ENCODE measurements at places on chromosomes 16 and 17.

- no peak for DNase-seq
Measured at GRCh38 chr16:23976524-23976923, 140.7 kb downstream of the PRKCB start.

DNA sequence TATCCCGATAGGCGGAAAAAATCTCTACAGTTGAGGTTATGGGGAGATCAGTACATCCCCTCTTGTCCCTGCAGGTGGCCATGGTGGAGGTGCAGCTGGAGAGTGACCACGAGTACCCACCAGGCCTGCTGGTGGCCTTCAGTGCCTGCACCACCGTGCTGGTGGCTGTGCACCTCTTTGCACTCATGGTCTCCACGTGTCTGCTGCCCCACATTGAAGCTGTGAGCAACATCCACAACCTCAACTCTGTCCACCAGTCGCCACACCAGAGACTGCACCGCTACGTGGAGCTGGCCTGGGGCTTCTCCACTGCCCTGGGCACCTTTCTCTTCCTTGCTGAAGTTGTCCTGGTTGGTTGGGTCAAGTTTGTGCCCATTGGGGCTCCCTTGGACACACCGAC is 4.2 kb downstream of the ORAI3 start:
- no peak for DNase-seq

DNA sequence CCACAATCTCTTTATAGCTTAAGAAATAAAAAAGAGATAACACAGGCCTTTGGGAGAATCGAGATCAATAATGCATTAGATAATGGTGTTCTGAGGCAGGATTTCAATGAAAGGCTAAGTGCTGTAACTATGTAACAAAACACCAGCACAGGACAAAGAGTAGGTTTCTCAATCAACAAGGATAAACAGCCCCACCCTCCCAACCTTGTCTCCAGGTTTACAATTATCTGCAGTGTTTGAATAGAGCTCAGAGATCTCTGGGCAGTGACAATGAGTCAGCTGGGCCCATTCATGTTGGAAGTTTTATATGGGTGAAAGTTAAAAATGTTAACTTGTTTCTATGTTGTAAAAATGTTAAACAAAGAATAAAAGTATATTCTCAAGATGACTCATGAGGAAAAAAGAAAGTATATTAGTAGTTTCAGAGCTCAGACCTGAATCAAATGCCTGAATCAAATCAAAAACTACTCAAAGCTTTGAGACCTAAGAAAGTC is 17.0 kb upstream of the KRT20 start:
- DNase-seq, result no peak

DNA sequence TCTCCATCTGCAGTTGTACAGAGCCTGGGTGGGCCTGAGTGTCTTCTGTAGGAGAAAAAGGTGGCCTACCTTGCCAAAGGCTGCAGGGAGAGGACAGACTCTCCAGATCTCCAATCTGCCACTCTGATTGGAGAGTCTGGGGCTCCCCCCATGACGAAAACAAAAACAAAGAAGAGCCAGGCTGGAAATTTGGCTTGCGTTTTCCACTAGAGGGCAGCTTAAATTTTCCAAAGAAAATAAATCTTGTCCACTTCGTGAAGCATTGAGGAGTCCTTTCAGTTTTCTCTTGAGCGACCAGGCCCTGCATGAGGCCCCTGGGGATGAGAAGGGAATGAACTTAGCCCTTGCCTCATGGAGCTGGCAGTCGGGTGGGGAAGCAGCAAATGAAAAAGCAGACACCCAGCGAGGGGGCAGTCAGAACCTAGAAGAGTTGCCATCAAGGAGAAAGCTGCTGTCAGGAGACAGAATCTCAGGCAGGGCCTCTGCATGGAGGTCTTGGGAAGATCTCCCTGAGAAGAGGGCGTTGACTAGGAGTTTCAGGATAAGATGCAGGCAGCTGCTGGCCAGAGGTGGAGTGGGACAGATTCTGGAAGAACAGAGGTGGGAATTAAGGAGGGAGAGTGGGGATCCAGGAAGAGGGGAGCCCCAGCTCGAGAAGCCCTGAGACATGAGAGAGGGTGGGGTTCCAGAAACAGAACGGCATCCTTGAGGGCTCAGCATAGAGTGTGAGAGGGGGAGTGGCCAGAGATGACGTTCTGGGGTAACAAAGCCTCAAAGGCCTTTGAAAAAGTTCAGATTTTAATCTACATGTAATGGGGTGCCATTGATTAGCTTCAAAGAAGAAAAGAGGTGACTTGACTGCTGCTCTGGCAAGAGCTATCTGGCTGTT is 8.4 kb upstream of the SHCBP1 start:
- no peak for DNase-seq

DNA sequence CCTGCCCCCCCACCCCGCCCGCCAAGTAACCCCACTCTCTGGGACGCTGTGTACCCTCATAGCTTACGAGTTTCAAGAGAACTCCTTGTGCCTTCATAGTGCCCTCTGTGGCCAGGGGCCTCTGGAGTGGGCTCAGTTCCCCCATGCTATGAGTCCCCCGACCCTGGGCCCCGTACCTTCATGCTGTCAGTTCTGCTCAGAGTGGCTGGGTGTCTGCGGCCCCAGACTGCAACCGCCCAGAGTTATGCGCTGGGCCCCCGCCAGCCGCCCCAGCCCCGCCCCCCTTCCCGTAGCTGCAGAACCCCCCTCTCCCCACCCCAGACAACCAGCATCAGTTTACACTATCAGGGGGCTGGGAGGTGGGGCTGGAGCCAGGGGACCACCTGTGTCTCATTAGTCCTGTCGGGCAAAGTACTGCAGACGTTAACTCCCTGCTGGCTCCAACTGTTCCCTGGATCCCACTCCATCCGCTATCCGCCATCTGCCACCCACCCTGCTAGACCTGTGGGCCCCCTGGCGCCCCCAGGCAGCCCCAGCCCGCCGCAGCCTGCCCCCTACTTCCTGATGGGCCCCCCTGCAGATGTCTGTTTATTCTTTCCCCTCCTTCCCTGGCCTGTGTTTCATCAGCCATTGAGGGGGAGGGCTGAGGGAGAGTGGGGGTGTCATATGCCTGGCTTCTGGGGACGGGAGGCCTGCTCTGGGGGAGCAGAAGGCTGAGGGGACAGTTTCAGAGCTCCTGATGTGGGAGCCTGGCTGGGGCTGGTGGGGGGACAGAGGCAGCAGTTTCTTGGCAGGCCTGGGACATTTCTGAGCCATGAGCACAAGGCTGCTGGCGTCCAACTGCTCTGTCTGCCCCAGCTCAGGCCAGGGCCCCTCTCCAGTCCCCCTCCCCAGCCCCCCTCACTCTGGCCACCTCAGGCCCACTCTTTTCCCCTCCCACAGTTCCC is at the start of gene MFAP4:
Gene MFAP4, minus strand, starts transcription at position 217 of the 947 bp plus-strand sequence. Its CDS starts 35 bp downstream, at position 182.
- DNase-seq, result no peak

- no peak for DNase-seq
Measured at GRCh38 chr17:40951011-40951622, 13.7 kb upstream of the KRT23 start.

DNA sequence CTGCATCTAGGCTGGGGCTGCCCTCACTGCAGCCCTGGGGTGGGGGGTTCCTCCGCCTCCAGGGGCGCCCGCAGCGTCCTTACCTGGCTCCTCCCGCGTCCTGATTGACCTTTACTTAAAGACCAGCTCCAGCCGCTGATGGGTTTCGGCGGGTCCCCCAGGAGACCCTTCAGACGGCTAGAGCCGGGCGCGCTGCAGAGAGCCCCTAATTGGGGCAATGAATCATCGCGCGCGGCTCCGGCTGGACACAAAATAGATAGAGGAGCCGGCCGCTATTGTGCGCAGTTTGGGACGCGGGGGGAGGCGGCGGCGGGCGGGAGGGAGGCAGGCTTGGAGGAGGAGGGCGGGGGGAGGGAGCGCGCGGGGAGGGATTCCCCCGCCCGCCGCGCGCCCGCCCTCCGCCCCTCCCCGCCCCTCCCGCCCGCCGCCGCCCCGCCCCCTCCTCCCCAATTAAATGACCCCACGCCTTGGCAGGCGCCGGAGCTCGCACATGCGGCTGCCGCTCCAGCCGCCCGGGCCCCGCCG is 56.5 kb upstream of the CIBAR2 start:
- DNase-seq, result no peak

GRCh38 chr17:35841505-35841904 is 27.2 kb downstream of the HEATR9 start:
- DNase-seq, result no peak

GRCh38 chr17:58996968-58997367 is 109.7 kb downstream of the TRIM37 start:
- DNase-seq, result no peak

DNA sequence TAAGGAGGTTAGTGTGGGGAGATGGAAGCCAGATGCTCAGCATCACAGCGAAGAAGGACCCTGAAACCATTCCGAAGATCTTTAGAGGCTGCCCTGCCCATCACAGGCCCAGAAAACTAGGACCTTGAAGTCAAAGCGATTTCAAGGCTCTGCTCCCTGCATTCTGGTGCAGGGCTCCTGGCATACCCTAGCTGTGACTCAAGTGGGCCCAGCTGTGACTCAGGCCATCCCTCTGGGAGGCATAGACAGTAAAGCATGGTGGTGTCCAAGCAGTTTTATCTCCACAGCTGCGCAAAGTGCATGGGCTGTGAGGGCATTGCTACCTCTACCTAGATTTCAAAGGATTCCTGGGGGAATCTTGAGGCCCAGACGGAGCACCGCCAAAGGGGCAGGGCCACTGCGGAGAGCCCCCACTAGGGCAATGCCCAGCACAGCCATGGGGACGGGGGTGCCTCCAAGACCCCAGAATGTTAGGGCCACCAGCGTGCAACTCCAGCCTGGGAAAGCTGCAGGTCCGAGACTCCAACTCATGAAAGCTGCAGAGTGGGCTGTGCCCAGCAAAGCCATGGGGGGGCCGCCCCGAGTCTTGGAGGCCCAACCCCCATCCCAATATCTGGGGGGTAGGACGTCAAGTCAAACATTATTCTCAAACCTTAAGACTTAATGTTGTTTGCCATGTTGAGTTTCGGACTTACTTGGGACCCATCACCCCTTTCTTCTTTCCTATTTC is 11.7 kb upstream of the ZNF594 start:
- DNase-seq, result no peak

DNA sequence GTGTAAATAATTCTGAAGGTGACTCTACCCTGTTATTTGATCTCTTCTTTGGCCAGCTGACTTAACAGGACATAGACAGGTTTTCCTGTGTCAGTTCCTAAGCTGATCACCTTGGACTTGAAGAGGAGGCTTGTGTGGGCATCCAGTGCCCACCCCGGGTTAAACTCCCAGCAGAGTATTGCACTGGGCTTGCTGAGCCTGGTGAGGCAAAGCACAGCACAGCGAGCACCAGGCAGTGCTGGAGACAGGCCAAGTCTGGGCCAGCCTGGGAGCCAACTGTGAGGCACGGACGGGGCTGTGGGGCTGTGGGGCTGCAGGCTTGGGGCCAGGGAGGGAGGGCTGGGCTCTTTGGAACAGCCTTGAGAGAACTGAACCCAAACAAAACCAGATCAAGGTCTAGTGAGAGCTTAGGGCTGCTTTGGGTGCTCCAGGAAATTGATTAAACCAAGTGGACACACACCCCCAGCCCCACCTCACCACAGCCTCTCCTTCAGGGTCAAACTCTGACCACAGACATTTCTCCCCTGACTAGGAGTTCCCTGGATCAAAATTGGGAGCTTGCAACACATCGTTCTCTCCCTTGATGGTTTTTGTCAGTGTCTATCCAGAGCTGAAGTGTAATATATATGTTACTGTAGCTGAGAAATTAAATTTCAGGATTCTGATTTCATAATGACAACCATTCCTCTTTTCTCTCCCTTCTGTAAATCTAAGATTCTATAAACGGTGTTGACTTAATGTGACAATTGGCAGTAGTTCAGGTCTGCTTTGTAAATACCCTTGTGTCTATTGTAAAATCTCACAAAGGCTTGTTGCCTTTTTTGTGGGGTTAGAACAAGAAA is 5.1 kb downstream of the STH start:
- DNase-seq, result no peak

GRCh38 chr17:82440991-82441627 is 9.4 kb downstream of the CYBC1 start:
- DNase-seq, result no peak

DNA sequence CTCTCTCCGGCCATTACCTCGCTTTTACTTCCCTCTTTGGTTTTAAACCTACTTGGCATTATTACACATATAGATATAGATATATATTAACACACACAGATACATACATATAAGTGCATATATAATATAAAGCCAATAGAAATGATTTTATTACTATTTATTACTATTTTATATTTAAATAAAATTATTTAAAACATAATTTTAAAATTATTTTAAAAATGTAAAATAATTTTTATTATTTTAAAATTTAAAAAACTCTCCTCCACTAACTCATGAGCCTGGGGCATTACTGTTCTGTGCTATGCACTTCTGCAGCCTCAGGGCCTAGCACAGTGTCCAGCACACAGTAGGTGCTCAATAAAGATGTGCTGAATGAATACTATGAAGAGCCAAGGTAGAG is 200.9 kb downstream of the SLC39A11 start:
- no peak for DNase-seq

- DNase-seq, result no peak
Measured at GRCh38 chr16:17591655-17592405, 121.1 kb upstream of the XYLT1 start.

- no peak for DNase-seq
Measured at GRCh38 chr16:61891460-61891859, 144.8 kb downstream of the CDH8 start.

DNA sequence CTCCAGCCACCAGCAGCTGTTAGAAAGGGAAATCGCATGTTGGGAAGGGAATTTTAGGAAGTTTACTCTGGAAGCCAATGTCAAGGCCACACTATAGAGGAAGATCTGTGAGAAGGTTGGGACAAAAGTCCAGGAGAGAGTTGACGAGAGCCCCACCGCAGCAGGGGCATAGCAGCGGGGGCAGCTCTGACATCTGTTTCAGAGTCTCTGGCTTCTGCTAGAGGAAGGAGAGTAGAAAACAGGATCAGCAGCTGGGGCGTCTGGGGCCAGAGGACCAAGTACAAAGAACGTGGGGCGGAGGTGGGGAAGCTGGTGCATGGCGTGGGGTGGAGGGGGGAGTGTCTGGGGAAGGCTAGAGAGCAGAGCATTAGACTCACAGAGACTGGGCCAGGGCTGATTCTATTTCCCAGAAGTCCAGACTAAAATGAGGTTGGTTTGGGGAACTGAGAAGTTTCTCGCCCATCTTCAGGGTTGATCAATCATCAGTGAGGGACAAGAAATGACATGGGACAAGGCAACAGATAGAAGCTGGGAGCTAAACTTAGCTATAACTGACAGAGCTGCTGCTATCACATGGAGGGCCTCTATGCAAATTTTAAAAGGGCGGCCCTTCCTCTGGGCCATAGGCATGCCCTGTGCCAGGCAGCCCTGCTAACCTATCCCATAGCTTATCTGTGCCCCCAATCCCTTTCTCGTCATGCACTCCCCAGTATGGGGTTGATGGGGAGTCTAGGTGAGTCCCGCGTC is 1.2 kb downstream of the RABEP2 start:
- DNase-seq, result no peak

DNA sequence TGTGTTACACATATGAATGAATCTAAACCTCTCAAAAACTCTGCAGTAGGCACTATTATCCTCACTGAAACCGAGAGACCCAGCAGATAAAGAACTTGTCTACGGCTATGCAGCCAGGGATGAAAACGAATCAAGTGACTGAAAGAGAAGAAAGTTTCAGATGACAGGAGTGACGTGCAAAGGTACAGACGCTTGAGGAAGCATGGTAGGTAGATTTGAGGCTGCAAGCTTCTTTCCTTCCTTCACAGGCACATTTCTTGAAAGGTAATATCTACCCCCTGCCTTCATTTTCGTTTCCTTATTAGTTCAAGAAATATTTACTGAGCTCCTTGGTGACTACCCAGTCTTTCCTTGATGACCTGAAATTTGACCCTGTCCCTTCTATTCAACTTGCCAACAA is 211.5 kb upstream of the AXIN2 start:
- no peak for DNase-seq
